NT2/D1 (cell line): ENCODE measurements at places on chromosomes 4 and X.

- peak; percentile 40 for DNase-seq
Measured at GRCh38 chr4:105471566-105472176, 2.2 kb downstream of the PPA2 start.

DNA sequence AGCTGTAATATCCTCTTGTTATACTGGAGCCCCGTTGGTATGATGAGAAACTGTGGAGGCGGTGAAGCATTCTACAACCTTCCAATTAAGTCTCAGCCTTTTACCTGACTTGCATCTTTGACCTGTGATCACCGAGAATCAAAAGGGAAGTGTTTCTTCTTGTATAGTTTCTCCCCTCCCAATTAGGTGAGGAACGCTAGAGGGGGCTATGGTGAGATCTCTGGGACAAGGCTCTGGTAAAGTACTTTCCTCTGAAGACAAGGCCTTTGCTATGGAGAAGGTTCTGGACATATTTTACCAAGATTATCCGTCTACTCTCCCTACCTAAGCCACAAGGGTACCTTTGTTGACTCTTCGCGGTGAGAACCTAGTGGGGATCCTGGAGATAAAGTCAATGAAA lies 111.3 kb downstream of the CBLL2 start:
- DNase-seq: no peak

GRCh38 chrX:118156953-118157608 lies 40.5 kb upstream of the KLHL13 start:
- DNase-seq: no peak

GRCh38 chr4:42420140-42420539 lies 22.9 kb downstream of the SHISA3 start:
- no peak for DNase-seq

DNA sequence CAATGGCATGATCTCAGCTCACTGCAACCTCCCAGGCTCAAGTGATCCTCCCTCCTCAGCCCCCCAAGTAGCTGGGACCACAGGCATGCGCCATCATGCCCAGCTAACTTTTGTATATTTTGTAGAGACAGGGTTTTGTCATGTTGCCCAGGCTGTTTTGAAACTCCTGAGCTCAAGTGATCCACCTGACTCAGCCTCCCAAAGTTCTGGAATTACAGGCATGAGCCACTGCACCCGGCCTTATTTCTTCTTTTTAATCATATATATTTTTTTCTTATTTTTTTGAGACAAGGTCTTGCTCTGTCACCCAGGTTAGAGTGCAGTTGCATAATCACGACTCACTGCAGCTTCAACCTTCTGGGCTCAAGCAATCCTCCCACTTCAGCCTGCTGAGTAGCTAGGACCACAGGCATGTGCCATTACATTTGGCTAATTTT lies 184.0 kb downstream of the TSPAN5 start:
- DNase-seq: no peak

- no peak for DNase-seq
Measured at GRCh38 chr4:128550060-128550459, 259.4 kb upstream of the JADE1 start.

DNA sequence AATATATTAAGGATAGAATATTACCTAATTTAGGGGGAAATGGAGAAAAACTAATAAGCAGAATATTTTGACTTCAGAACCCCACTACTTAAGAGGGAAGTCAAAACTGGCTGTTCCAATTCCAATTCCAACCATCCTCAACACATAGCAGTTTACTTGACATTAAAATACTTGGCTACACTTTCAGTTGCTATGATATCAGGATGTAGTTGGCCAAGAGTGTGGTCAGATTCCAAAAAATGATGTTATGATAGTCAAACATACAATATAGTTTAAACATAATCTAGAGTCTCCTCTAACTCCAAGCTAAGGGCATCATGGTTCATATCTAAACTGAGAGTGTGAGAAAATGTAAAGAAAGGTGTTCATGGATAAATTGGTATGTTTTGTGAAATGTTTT lies 16.5 kb upstream of the SMIM14 start:
- no peak for DNase-seq

DNA sequence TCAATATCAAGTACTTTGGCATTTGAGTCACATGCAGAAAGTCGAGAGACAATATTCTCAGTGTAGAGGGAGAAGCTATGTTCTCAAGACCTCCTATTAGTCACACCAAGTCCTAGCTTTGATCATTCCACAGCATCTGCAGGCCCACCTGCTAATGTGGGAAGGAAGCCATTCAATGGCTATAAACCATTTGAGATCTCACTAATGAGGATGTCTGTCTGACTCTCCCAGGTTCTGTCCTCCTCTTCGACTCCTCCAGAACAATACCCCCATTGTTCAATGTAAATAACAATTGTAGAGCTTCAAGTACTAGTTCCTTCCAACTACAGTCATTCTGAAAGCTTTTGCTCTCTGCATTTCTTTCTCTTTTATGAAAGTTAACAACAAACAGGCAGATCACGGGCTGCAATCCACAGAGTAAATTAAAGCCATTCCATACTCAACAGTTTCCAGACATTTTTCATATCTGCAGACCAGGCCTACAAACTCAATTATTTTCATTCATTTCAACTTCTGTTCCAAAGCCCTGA lies 140.2 kb upstream of the EDNRA start:
- DNase-seq: no peak

DNA sequence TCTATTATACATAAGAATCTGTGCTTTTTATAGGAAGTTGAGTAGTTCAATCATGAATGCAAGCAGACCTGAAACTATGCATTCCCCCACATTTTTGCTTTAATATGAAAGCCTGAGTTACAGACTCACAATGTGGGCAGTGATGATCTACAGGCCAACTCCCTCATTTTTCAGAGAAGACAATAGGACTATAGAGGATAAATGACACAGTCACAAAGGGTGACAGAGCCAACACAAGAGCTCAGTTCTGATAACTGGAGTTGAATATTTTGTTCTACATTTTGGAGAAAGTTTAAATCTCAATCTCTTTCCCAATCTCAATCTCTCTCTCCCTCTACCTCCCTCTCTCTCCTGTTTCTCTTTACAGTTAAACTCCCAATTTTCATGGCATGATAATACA lies 27.0 kb downstream of the MBNL3 start:
- no peak for DNase-seq

GRCh38 chr4:124644621-124645020 lies 67.9 kb downstream of the ANKRD50 start:
- DNase-seq: no peak

GRCh38 chr4:123846561-123846960 lies 450.0 kb downstream of the SPRY1 start:
- DNase-seq: no peak

GRCh38 chrX:145816601-145817315 lies 871 bp upstream of the SLITRK2 start:
- DNase-seq: no peak

- DNase-seq: no peak
Measured at GRCh38 chr4:133263104-133263503, 114.0 kb downstream of the PCDH10 start.

DNA sequence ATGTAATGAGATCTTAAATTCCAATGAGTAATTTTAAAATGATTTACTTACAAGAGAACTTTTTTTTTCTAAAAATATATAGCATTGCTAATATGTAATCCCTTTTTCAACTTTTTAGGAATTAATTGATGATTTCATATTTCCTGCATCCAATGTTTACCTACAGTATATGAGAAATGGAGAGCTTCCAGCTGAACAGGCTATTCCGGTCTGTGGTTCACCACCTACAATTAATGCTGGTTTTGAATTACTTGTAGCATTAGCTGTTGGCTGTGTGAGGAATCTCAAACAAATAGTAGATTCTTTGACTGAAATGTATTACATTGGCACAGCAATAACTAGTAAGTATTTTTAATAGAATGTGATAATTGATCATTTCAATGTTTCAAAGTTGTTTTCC lies 113.2 kb downstream of the USP9X start:
- DNase-seq: no peak

DNA sequence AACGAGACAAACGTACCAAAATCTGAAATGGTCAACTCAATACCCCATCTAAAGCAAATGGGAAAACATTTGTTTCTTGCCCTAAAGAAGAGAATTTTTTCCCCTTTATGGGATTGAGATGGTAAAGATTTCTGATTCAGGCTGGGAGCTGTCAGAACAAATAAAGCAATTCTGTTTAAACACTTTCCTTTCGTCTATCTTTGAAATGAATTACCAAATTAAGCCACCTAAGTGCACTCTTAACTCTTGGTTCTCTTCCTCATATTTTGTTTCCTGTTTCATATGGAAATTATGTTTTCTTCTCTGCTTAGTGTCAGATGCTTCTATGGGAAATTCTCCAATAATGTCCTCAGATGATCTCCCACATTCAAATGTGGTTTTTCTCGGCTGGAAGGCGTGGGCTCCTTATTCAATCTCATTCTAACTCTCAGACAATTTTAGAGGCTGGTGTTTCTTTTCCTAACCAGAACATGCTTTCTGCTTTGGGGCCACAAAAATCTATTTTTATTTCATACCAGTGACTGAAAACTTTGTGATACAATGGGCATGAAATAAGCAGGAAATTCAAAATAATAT lies 50.3 kb upstream of the HPF1 start:
- DNase-seq: no peak

DNA sequence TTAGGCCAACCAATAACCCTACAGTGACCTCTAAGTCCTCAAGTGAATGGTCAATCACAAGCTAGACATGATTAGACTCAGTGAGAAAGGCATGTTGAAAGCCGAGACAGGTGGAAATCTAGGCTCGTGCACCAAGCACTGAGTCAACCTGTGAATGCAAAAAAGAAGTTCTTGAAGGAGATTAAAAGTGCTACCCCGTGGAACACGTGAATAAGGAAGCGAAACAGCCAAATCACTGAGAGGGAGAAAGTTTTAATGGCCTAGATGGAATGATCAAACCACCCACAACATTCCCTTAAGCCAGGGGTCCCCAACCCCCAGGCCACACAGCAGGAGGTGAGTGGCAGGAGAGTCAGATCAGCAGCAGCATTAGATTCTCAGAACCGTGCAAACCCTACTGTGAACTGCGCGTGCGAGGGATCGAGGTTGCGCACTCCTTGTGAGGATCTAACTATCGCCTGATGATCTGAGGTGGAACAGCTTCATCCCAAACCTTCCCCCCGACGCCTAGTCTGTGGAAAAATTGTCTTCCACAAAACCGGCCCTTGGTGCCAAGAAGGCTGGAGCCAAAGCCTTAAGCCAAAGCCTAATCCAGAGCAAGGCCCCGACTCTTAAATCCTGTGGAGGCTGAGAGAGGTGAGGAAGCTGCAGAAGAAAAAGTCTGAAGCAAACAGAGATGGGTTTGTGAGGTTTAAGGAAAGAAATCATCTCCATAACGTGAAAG lies 19.5 kb upstream of the PDE6B start:
- no peak for DNase-seq

- DNase-seq: no peak
Measured at GRCh38 chrX:39911278-39911897, 186.4 kb downstream of the BCOR start.

GRCh38 chr4:2848449-2848848 lies 4.8 kb downstream of the ADD1 start:
- no peak for DNase-seq

- DNase-seq: no peak
Measured at GRCh38 chr4:104365618-104366017, 129.1 kb downstream of the CXXC4 start.

DNA sequence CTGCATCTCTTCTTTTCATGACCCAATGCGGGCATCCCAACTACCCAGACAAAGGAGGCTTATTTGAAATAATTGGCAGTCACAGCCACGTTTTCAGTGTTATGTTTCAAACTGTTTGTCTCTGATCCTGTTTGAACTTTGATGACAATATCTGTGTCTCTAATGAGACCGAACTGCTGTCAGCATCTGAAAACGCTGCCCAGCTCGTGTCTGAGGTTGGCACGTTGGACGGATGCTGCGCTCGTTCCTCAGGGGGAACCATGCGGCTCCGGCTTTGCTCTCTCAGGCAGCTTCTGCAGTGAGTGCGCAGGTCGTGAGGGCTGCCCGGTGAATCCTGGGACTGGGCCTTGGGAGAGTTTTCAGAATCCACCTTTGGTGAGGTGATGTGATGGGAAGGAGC lies 58.4 kb upstream of the SORBS2 start:
- no peak for DNase-seq

- no peak for DNase-seq
Measured at GRCh38 chr4:186068581-186069348, at the start of gene TLR3. Gene TLR3, plus strand, starts transcription at chr4:186069156. Its CDS starts 7,464 bp downstream, at chr4:186076620.

GRCh38 chr4:161881370-161881769 lies 282.4 kb downstream of the FSTL5 start:
- no peak for DNase-seq

GRCh38 chr4:27009539-27009938 lies 148.9 kb downstream of the STIM2 start:
- DNase-seq: no peak

DNA sequence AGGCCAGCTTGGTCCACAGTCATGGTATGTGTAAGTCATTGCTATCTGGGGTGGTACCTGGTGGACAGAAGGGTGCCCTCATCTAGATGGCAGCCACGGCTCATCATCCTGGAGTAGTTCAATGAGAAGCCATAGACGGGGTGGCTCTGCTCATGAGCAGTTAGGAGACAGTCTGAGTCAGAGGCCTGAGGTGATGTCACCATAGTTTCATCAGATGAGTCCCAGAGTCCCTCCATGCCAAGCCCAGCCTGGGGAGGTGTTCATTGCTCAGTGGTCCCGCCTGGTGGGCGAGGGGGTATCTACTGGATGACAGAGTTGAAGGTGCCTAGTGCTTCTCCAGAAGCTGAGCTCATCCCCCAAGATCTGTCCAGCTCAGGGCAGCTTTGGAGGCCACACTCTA lies 49.8 kb downstream of the DLG3 start:
- DNase-seq: no peak
